ENCODE measurements at places on chromosomes 7 and 10.
A peak's percentile ranks its signal among the peaks of the same experiment; 100 is the strongest.

GRCh38 chr10:42767906-42768305 is 14.7 kb upstream of the BMS1 start:
- DNase-seq = no peak

DNA sequence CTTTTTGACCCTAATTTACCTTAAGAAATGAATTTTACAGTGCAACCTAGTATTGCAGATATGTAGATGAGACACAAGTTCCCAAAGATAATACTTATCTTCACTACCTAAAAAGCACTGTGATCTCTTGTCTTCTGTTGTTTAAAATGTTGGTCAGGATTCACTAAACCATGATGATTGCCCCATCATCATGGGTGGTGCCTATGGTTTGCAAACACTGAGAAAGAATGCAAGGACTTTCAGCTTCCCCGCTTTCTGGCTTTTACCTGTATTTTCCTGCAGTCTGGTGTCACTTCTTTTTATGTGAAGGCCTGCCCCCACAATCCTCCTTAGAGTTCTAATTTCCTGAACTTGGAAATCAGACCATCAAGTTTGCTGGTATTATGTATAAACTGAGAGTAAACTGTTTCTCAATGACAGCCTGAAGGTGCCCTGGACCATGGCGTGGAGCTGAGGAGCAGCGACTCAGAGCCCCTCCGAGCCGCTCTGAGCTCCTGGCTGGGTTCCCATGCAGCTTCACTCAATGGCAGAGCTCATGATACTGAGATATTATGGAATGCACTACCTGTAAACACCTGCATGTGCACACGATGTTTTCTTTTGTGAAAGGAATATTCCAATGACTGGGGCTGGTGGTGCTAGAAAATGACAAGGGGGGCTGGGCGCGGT is 118.4 kb upstream of the EFCAB10 start:
- DNase-seq = no peak

GRCh38 chr10:80498833-80499741 is 38.6 kb upstream of the SH2D4B start:
- peak; percentile 97 for DNase-seq

- no peak for DNase-seq
These were observed 46.1 kb upstream of the RAB18 start for GRCh38 chr10:27457966-27458365.

- DNase-seq = no peak
These were observed 20.2 kb downstream of the HPS6 start for GRCh38 chr10:102085336-102085735.

DNA sequence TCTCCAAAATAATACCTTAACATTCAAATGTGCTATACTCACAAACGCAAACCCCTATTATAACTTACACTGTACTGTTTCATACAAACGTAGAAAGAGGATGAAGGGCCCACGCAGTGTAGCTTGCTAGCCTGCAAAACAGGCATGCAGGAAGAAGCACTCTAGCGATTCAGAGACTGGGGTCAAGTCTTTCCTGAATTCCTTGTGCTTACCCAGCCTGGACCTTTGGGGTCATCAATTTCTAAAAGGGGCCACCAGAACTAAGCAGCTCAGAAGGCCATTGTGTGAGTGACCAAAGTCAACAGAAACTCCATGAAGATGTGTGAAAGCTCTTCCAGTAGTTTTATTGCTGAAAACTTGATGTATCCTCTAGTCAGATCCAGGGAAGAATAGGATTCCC is 111.9 kb downstream of the SVIL start:
- DNase-seq = no peak

DNA sequence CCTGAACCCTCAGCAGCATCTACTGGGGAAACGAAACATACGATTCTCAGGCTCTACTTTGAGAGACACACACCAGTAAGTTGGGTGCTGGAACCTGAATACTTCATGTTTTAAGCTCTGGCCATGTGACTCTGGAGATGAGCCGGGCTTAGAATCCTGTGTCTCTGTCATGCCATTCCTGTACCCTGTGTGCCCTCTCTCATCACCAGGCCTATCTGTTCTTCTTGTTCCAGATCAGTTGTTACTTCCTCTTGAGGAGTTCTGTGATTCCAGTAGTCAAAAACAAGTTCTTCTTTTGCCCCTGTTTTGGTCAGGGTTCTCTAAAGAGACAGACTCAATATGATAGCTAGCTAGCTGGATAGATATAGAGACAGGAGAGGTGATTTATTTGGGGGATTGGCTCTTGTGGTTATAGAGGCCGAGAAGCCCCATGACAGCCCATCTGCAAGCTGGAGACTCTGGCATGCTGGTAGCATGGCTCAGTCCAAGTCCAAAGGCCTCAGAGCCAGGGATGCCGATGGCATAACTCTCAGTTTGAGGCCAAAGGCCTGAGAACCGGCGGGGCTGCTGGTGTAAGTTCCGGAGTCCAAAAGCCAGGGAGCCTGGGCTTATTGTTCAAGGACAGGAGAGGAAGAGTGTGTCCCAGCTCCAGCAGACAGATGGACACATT is 54.3 kb downstream of the CHN2 start:
- DNase-seq = no peak

DNA sequence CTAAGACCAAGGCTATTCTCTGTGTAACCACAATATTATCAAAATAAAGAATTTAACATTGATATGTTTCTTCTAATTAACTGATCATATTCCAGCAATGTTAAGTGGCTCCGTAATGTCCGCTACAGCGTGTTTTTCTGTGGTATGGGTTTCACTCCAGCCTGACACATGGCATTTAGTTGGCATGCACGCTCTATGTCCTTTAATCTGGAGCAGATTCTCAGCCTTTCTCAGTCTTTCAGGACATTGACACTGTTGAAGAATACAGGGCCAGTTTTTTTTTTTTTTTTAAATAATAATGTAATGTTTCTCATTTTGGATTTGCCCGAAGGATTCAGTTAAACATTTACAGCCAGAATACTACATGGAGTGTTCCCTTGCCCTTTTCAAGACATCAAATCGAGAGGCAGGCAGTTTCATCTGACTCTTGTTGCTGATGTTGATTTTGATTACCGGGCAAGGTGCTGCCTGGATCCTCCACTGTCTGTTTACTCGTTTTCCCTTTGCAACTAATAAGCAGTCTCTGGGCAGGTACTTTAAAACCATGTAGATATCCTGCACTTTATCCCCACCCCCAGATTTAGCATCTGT is 97.5 kb upstream of the GJD4 start:
- DNase-seq = no peak

DNA sequence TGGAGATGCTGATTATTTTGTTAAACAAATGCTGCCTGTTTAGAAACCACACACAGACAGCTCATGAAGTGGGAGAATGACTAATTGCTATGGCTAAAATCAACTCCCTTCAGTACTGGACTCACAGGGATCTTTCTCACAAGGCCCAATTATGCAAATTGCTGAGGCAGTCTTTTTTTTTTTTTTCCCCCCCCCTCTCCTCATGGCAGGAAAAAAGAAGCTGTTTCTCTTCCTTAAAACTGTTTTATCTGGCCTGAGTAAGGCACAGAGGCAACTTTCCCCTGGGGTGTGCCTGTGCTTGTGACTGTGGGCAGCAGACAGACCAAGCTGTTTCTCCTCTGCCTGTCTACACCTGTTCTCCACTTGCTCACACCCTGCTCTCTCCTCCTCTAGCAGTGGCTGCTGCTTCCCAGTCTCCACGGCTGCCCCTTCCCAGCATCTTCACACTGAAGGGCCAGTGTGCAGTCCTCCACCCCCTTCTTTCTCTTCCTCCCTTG is 65.4 kb upstream of the STEAP1B start:
- DNase-seq = peak; percentile 94

DNA sequence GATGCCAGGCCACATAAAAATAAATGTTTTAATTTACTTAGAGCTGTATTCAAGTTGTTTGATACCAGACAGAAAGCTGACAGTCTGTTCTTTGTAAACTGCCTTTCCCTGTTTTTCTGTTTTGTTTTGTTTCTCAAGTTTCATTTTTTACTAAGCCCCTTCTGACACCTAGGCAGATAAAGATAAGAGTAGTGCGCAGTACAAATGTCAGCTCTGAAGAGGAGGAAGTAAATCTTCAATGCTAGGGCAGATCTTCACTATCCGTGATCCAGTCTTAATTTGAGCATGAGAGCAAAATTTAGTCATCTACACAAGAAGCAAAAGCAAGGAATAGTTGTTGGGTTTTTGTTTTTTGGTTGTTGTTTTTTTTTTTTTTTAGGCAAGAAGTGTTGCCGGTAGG is 27.3 kb downstream of the MTURN start:
- DNase-seq = no peak

- peak; percentile 86 for DNase-seq
These were observed 169.1 kb downstream of the PTEN start for GRCh38 chr10:88032566-88032965.

DNA sequence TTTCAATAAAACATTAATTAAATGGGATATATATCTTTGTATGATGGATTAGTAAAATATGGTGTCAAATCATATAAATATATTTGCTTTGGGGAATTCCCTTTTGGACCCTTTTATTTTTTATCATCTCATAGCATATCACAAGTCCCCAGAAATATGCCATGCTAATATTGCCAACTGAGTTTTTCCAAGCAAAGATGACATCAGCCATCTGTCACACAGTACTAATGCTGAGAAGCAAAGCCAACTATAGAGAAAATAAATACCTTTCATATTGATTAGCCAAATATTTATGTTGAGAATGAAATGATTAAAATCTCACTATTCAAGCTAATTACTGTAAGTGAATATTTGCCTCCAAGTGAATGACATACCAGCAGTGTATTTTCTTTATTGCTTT is 575.3 kb downstream of the ETV1 start:
- DNase-seq = no peak

- peak; percentile 36 for DNase-seq
These were observed 70.9 kb downstream of the GCC1 start for GRCh38 chr7:127514499-127514898.

- DNase-seq = no peak
These were observed 515.3 kb downstream of the GRID1 start for GRCh38 chr10:85851325-85851724.

GRCh38 chr10:31707093-31708039 is 221.3 kb downstream of the ARHGAP12 start:
- peak; percentile 81 for DNase-seq

DNA sequence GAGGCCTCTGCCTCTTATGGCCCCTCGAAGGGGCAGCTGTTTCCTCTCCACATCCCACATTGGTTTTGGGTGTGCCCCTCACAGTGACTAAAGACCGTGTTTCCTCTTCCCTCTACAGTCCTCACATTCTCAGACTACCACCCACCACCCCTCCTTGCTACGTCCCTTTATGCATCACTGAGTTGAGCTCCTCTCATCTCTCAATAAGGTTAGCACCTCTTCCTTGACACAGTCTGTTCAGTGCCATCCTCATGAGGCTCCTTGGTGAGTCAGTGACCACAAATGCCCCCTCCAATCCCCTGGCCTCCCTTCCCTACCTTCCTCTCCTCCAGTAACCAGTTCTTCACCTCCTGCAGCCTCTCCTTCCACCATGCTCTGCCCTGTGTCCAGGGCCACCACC is 239.1 kb upstream of the MYO3A start:
- no peak for DNase-seq

- DNase-seq = peak; percentile 83
These were observed 70.5 kb upstream of the COL13A1 start for GRCh38 chr10:69731184-69731583.

- DNase-seq = peak; percentile 66
These were observed 681.3 kb downstream of the TNS3 start for GRCh38 chr7:46900312-46901263.

DNA sequence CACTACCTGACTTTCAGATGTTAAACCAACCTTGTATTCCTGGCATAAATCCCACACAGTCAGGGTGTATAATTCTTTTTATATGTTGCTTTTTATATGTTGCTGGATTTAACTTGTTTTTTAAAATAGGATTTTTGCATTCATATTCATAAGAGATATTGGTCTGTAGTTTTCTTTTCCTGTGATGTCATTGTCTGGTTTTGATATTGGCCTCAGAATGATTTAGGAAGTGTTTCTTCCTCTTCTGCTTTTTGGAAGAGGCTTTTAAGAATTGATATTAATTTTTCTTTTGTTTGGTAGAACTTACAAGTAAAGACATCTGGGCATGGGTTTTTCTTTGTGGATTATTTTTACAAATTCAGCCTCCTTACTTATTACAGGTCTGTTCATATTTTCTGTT is 93.1 kb downstream of the CARD11 start:
- DNase-seq = no peak

DNA sequence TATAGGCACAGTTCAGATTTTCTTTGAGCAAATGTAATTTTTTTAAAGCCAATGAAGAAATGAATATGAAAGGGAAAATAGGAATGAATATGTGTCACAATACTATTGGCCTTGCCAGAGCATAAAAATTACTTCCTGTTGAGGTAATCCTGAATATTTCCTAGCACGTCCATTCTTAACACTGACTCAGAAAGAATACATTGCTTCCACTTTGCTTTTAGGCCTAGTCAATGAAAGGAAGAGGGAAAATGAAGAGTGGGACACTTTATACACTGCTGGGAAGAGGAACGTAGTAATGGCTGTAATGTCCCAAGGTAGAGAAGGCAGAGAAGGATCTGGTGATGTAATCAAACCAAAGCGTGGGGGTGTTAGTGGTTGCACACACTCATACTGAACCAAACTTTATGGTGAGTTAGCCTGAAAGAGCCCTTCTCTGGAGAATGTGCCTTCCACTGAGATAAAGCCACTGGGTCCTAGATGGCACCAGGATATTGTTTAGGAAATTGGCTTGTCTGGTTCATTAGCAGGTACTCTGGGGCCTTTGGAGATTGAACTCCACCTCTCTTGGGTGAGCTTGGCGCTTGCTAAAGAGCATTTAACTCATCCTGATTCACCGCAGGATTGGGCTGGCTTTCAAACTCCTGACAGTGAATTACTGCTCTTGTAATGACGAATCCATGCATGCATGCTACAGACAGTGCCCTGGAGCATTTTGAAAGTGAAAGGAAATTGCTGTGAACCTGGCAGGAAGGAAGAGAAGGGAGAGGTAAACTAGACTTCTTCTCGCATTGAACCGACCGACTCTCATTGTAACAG is 254.9 kb downstream of the KIAA1217 start:
- peak; percentile 97 for DNase-seq

DNA sequence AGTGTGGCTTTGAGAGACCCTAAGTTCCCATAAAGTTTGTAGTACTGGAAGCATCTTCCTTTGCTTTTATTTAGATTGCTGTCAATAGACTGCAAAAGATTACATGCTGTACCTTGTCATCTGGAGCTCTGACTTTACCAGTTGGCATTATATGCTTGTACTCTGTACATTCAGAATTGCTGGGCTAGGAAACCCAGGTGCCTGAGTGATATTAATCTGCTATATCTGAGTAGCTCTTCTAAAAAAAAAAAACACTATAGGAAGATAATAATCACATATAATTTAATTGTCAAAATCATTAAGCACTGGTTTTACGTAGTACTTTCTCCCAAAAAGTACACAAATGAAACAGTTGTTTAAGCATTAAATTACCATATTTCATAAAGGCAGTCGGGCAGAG is 12.3 kb downstream of the GATA3 start:
- no peak for DNase-seq

Data from fibroblast of lung (primary cell).